ENCODE measurements at places on chromosomes 12 and 14.

GRCh38 chr12:110966081-110966760 lies 45.8 kb upstream of the MYL2 start:
- no peak for DNase-seq

DNA sequence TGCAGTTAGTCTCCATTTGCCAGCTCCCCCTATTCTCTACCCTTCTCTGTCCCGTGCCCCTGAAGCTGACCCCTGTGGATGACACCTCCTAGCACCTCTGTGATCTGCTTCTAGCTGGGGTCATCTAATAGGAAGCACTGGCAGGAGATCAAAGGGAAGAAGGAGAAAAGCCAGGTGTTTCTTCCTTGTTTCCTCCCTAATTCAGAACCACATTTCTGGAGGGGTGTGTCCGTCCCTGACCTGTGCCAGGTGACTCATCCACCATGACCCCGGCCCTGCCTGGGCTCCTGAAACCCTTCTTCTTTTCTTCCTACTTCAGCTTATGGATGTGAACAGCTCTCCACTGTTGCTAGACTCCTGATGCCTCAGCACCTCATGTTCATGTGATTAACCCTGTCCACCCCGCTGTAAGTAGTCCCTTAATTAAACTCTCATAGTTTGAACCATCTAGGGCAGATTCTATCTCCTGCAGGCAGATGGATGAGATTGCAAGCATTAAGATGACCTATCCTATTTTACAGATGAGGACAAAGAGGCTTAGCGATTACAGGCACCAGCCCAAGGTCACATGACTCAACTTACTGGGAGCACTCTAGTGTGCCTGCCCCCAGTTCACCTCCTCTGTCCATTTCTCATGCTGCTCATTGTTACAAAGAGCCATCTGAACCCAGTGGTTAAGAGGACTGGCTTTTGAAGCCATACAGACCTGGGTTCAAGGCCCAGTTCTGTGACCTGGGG lies 770.5 kb downstream of the MED13L start:
- no peak for DNase-seq

DNA sequence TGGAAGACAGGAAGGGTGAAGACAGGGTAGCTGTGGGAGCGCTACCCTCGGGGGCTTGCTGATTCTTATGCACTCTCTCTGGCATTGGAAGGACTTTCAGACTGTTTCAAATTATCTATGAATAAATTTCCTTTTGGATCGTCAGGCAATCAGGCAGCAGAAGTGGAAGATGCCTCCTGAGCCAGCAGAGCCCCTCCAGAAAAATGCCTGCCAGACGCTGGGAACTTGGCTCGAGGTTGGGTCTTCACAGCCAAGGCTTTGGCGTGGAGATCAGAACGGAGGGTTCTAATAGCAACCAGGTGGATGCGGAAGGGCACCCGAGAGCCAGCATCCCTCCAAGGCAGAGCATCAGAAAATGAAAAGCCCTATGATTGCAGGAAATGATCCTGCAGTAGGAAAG lies 119.2 kb upstream of the RFLNA start:
- no peak for DNase-seq

- DNase-seq: no peak
Measured at GRCh38 chr12:50110762-50111351, 1.2 kb upstream of the COX14 start.

GRCh38 chr12:99523853-99524252 lies 123.7 kb upstream of the GARIN6 start:
- DNase-seq: no peak

DNA sequence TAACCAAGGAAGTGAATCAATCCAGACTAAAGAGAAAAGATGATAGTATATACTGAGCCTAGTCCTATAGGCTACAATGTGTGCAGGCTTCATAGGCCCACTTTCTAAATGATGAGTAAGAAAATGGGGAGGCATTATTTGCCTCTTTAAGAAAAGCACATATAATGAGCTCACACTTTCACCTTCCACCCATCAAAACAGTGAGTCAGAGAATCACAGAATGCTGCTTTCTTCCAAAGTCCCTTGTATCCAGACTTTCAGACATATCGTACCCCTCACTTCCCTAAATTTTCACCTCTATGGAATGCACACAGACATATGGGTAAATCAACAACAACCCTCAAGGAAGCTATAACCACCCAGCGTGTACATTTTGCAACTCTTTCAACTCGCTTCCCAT lies 286.4 kb upstream of the PRKD1 start:
- no peak for DNase-seq

DNA sequence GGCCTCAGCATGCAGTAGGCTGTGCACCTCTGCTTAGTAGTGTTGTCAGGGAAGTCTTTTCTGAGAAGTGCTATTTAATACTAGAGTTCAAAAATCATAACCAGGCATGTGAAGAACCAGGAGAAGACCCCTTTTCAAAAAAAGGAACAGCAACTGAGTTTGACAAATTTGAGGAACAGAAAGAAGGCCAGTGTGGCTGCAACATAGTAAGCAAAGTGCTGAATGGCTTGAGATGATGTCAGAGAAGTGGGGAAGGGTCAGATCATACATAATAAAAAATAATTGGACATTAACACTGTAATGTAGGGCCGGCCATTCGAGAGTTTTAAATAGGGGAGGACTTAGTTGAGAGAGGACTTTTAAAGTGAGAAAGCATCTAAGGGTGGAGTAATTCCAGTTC lies 11.1 kb upstream of the CNTN1 start:
- DNase-seq: no peak

- no peak for DNase-seq
Measured at GRCh38 chr12:52132754-52133161, 53.3 kb downstream of the SMIM41 start.

- DNase-seq: no peak
Measured at GRCh38 chr14:92969430-92969829, 46.5 kb downstream of the CHGA start.

GRCh38 chr14:68249661-68250451 lies 430.3 kb downstream of the RAD51B start:
- no peak for DNase-seq

GRCh38 chr12:18432206-18432605 lies 170.9 kb downstream of the PIK3C2G start:
- DNase-seq: no peak

- no peak for DNase-seq
Measured at GRCh38 chr12:109378569-109378968, 30.9 kb downstream of the MYO1H start.

DNA sequence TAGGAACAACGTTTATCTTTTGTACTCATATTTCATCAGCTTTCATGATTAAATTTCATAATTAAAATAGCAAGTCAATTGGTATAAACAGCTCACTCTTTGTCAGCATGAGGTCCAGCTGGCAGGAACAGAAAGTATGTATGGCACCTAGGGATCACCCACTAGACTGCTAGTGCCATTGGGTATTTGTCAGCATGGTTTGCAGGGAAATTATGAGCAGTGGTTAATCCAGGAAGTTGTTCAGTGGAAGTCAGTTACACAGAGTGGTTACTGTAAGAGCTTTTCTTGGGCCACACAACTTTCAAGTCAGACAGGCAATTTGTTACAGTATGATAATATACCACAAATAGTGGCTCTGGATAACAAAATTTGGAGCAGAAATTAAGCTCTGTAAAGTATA lies 340.3 kb upstream of the RGS6 start:
- DNase-seq: no peak

GRCh38 chr14:90777830-90778485 lies 38.3 kb downstream of the TTC7B start:
- DNase-seq: no peak

DNA sequence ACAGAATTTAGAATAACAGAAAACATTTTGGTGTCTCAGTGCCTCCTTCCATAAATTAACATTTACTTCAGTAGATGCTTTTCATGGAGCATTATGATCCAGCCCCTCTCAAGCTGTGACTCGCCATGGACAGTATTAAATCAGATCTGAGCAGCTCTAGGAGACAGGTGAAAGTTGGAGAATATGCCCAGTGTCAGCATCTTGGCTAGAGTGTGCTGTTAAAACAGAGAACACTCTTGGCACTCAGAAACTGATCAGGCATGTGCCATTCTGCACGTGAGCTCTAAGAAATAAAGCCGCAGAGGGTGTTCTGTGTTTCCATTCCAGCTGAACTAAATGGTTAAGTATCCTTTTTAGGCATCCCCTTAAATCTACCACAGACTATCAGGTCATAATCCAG lies 68.0 kb downstream of the DIP2B start:
- no peak for DNase-seq

DNA sequence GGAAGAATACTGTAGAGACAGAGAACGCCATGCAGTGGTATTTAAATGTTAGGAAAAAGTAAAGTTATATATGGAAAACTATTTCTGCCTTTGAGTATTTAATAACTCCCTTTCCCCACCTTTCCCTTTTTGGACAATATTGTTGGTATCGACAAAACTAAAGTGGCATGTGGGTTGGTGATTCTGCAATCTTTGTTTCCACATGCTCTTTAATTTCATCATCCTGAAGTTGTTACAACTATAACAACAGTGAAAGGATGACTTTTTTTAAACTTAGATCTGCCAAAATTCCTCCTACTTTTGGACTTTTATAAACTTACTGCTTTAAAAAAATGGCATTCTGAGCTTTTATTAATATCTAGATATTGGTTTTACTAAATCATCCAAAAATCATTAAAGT lies 25.3 kb downstream of the TTC8 start:
- no peak for DNase-seq

DNA sequence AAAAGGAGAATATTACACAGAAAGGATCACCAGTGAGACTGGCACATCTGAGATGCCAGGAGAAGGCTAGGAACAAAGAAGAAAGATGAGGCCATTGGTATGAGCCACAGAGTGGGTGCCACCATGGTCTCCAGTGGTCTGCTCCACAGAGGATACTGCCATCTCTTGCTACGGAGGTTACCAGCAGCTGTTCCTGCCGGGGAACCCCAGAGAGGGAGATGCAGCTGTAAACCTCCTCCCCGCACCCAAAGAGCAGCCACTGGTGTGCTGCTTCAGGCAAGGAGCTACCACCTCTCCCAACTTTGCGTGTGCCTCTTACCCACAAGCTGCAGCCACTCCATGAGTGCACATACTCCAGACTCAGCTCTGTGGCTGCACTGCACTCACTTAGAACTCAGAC lies 201.5 kb upstream of the RTL1 start:
- no peak for DNase-seq

DNA sequence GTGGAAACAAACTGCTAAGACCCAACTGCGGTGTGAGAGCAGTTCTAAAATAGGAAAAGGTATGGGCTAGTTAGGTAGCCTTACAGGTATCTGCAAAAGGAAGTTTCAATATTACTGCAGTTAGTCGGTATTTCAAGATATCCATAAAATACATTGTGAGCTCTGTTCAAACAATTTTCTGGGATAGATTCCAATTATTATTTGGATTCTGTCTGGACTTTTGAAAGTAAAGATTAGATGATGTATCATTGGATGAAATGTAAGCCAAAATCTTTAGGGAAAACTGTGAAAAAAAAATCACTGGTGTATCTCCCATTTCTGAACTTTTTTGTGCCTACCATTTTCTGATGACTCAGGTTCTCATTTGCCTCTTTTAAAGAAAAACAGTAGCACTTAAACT lies 621.6 kb downstream of the CCER1 start:
- no peak for DNase-seq

Data from HEK293T (cell line).